ENCODE measurements at places on chromosomes 2 and 18.

- DNase-seq = no peak
Observed at GRCh38 chr2:7976206-7976605, 705.6 kb upstream of the ID2 start.

- DNase-seq = no peak
Observed at GRCh38 chr2:158464426-158465281, 7.9 kb downstream of the PKP4 start.

- no peak for DNase-seq
Observed at GRCh38 chr18:46623541-46623940, 33.5 kb downstream of the LOXHD1 start.

- no peak for DNase-seq
Observed at GRCh38 chr2:236161531-236161930, 6.7 kb downstream of the GBX2 start.

All from astrocyte of the hippocampus (primary cell).